ENCODE measurements at places on chromosomes 6 and 20.

- DNase-seq: no peak
Observed at GRCh38 chr20:14709439-14709838, 372.0 kb upstream of the FLRT3 start.

- DNase-seq: no peak
Observed at GRCh38 chr6:157329829-157330228, 6.5 kb upstream of the TMEM242 start.

GRCh38 chr20:47508278-47508677, 6.6 kb downstream of the NCOA3 start:
- no peak for DNase-seq

GRCh38 chr6:89895276-89895874, 1.1 kb downstream of the GJA10 start:
- DNase-seq: no peak

- DNase-seq: no peak
Observed at GRCh38 chr20:51469578-51470498, 72.7 kb downstream of the NFATC2 start.

- DNase-seq: no peak
Observed at GRCh38 chr20:50425076-50425475, 85.1 kb upstream of the PTPN1 start.
